ENCODE measurements at places on chromosomes 7 and 10.

GRCh38 chr10:114930320-114930719 is 7.7 kb upstream of the TRUB1 start:
- DNase-seq, result no peak

DNA sequence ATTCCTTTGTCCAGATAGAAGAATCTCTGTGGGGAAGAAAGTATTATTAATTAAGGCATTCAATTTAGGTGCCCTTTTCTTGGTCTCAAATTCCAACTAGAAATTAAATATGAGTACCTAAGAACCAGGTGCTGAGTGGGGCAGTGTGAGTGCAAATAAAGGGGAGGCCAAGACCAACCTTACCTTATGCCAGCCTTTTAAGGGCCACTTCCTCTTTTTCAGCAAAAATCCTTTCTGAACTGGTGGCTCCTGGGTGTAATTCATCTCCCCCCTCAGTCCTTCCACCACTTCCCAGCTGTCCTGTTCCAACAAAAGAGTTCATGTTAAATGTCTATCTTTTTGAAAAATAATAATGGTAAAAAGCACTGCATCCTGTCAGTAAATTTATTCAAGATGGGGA is 108.2 kb downstream of the OSBPL3 start:
- DNase-seq, result no peak

DNA sequence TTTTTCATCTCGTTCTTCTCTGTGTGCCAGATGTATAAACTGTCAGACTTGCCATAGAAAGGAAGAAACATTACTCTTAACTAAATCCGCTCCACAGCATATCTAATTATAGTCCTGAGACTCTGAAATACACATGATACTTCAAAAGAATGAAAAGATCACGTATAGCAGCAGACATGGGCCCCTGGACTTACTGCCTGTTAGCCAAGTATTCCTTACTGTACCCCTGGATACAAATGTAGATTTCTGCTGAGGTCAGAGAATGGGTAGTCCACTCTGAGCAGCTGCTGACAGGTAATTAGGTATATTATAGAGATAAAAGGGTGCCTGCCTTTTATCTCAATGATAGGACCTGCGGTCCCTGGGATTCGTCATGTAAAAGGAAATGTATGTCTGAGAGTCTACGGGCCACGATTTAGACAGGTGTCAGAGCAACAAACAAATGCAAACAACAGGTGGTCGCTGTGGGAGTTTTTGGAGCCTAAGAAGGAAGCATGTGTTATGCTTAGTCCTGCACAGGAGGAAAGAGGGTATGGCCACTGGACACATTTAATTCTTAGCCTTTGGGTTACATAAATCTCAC is 69.4 kb downstream of the VOPP1 start:
- no peak for DNase-seq

DNA sequence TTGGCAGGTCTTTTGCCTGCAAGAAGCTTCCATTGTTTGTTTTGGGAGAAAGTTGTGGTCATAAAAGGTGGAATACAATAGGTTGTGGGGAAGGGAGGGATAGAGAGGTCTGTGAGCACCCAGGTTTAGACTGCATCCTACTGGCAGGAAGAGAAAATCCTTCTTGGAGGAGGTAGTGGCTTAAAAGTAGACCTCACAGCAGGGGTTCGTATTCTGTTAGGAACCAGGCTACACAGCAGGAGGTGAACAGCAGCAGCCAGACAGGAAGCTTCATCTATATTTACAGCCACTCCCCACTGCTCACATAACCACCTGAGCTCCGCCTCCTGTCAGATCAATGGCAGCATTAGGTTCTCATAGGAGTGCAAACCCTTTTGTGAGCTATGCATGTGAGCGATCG is 245.3 kb downstream of the NSUN6 start:
- DNase-seq, result no peak

DNA sequence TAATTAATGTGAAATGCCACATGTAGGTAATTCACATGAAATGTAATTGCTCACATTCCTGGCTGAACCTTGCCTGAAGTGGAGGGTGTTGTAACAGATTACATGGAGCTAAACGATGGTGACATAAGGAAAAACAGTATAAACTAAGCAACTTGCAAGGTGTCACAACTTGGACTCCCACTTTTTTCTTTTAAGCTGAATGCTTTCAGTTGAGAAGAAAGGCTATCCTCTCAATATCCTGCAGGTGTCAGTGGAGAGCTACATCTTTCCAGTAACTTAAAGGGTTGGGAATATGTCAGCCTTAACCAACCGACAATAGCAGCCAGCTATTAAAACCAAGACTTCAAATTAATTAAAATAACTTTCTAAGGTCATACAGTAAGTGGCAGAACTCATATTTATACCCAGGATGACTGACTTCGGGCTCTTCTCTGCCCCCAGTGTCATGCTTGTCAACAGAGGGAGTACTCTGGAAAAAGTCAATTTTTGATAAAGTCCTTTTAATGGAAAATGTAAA is 33.7 kb downstream of the NRBF2 start:
- no peak for DNase-seq

- DNase-seq, result no peak
Measured at GRCh38 chr7:128384726-128385125, 23.2 kb upstream of the PRRT4 start.

- no peak for DNase-seq
Measured at GRCh38 chr10:10315989-10316388, 701.7 kb upstream of the CELF2 start.

- no peak for DNase-seq
Measured at GRCh38 chr7:143497008-143497795, 19.5 kb downstream of the TAS2R41 start.

- no peak for DNase-seq
Measured at GRCh38 chr7:27164367-27165088, 809 bp downstream of the HOXA9 start.

DNA sequence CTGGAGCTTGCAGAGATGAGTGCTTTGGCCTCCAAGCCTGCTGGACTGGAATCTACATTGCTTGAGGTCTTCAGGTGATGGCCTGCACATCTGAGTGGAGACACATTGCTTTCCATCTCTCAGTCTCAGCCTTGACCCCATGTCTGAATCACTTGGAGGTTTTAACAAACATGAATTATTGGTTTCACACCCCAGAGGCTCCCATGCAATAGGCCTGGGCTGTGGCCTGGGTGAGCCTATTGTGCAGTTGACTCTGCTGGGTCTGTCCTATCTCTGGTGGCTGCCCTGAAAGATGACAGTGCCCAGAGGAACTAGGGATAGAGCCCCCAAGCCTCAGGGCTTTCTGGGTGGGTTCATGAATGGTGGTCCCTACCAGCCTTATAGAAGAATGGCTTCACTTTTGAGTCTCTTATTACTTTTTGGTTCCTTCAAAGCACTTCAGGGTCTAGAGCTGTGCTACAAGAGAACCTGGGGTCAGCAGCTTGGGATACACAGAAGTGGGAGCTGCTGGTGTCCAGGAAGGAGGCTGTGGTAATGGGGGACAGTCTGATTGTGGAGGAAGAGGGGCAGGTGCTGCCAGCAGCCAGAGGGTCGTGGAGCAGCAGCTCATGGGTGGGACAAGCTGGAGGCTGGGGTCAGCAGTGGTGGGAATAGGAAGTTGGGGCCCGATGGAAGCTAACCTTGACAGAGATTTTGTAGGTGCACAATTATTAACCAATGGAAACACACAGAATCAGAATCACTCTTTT is 5.5 kb downstream of the RAMP3 start:
- no peak for DNase-seq

DNA sequence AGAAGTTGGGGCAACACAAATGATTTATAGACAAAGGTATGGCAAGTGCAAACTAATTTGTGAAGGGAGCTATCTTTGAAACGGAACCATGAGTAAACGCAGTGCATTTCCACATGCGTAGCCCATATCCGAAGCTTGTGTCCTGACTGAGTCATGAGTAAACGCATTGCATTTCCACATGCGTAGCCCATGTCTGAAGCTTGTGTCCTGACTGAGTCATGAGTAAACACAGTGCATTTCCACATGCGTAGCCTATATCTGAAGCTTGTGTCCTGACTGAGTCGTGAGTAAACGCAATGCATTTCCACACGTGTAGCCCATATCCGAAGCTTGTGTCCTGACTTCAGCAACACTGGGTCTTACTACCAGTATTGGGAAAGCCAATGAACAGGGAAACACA is 95.0 kb downstream of the CELF2 start:
- no peak for DNase-seq

- no peak for DNase-seq
Measured at GRCh38 chr7:47329320-47329926, 252.5 kb downstream of the TNS3 start.

GRCh38 chr7:142815134-142815533 is 39.7 kb upstream of the EPHB6 start:
- no peak for DNase-seq

GRCh38 chr10:22646388-22646853 is 68.0 kb downstream of the PIP4K2A start:
- DNase-seq, result no peak

DNA sequence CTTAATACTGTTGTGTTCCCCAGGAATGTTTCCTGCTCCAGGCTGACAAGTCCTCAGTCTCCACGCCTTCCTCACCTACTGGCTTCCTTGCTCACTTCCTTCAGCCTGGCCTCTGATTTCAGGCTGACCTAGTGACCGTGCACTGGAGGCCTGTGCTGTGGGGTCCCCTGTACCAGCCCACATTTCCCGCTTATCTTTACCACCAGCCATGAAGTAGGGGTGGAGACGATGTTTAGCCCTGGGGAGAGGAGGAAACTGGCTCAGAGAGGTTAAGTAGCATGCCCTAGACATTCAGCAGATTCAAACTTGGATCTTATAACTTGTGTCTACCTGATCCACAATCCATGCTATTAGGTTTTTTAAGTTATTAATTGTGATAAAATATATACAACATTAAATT is 4.8 kb upstream of the ZNF488 start:
- DNase-seq, result no peak

- DNase-seq, result no peak
Measured at GRCh38 chr7:38512704-38513103, 118.5 kb downstream of the AMPH start.

- no peak for DNase-seq
Measured at GRCh38 chr10:114024876-114025610, 18.6 kb upstream of the ADRB1 start.

GRCh38 chr7:146414373-146414772 is 297.8 kb downstream of the CNTNAP2 start:
- no peak for DNase-seq

- no peak for DNase-seq
Measured at GRCh38 chr7:3194501-3195141, 106.4 kb upstream of the SDK1 start.

DNA sequence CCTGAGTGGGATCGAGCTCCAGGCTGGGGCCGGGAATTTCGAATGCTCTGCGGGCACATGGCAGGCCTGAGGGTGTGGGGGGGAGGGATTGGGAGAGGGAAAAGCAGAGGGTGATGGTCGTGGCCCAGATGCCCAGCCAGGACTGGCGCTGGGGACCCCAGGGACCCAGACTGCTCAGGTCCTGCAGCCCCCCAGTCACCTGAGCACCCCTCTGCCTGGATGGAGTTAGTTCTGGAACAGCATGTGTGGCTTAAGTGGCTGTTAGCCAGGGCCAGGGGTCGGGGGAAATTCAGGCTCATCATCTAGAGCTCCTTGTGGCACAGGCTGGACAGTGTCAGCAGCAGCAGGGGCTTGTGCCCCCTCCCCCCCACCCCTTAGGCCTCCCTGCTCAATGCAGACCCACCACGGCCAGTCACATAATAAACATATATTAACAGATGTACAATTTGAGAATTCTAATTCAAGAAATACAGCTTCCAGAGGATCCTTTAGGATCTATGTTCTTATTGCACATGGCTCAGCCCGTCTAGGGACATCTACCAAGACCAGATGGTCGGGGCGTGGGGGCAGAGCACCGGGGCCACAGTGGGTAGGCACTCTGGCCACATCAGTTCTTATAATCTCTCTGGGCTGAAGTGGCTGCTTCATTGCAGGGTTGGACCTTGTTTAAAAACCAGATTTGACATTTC is 22.2 kb downstream of the DNAJB12 start:
- no peak for DNase-seq

DNA sequence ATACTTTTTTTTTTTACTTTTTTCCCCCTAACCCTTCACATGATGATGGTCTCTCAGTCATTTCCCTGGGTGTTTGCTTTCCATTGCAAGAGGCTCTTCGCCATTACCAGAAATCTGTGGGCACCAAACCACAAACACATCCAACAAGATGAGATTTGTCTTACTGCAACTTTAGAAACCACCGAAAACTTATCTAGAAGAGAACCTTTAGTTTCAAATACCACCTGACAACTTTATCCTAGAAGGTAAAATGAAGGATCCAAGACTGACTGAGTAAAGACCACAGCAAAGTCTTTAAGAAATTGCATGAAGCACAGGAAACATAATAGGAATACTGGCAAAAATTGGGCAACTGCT is 363.3 kb upstream of the MBL2 start:
- DNase-seq, result no peak

- no peak for DNase-seq
Measured at GRCh38 chr10:71229726-71230655, 17.6 kb downstream of the UNC5B start.

DNA sequence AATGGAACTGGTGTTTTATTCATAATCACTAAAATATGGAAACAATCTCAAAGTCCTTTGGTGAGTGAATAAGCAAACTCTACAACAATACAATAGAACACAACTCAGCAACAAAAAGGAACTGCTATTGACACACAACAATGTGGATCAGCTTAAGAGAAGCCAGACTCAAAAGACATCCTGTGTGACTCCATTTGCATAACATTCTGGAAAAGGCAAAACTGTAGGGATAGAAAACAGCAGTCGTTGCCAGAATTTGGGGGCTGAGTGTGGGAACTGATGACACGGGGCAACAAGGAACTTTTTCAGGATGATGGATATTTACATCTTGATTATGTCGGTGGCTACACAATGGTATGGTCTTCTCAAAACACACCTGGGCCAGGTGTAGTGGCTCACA is 32.4 kb upstream of the SVIL start:
- no peak for DNase-seq

DNA sequence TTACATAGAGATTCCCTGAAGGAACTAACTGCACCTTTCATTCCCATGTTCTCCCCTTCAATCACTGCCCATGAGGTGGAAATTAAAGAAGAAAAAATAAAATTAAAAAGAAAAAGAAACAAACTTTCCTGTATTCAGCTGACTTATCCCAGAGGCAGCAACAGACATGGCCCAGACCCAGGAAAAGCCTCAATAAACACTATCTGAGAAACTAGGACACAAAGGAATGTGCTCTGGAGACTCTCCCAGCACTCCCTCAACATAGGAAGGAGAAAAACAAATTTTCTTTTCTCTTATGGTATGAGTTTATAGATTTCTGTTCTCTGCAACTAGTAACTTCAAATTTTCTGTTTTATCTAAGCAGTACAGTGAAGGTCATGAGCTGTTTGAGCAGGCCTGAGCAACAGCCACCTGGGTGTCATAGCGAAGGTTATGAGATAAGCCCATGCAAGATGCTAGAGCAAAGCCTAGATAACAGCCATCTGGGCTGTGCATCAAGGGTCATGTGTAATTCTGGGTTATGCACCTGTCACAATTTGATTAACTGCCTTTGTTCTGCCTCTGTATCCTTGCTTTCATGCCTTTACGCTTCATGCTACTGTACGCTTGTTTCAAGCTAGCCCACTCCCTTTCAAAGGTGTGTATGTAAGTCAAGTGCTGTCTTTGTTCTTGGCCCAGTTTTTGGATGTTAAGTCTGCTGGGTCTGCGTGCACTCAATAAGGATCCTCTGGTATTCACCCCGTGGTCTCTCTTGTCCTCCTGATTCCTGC is 11.0 kb upstream of the OR6B1 start:
- no peak for DNase-seq
